ENCODE measurements at places on chromosomes 1 and 21.

GRCh38 chr1:246674049-246674448 is 50.2 kb upstream of the SCCPDH start:
- no peak for DNase-seq

- no peak for DNase-seq
These were observed 187.8 kb downstream of the EIF4G3 start for GRCh38 chr1:20988943-20989342.

- DNase-seq: no peak
These were observed 185.9 kb downstream of the CACNA1E start for GRCh38 chr1:181669246-181669645.

- no peak for DNase-seq
These were observed 51.6 kb downstream of the GRIK3 start for GRCh38 chr1:36982709-36983108.

- no peak for DNase-seq
These were observed 652.9 kb downstream of the PLA2G4A start for GRCh38 chr1:187481581-187482148.

- no peak for DNase-seq
These were observed 81.9 kb upstream of the RGS2 start for GRCh38 chr1:192726820-192727504.

GRCh38 chr1:191696354-191696753 is 461.9 kb upstream of the RGS18 start:
- no peak for DNase-seq

DNA sequence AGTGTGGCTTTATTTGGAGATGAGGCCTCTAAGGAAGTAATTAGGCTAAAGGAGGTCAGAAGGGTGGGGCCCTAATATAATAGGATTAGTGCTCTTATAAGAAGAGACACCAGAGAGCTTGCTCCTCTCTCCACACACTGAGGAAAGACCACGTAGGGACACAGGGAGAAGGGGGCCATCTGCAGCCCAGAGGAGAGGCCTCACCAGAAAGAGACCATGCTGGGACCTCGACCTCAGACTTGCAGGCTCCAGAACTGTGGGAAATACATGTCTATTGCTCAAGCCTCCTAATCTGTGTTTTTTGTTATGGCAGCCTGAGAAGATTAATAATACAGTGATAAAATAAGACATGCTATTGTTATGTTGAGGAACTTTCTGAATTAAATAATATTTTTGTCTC is 8.3 kb downstream of the RCAN1 start:
- DNase-seq: no peak

DNA sequence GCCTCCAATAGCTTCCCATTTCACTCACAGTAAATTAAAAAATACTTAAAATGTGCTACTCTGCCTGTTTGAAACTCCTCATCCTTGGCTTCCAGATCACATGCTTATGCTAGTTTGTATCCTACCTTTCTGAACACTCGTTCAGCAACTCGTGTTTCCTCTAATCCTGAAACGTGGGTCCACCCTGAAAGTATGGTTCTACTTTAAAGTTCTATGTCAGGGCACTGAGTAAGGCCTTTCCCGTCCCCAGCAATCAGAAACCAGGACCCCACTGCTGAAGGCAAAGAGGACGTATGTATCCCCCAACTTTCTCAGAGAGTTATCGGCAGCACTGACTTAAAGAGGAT is 419 bp upstream of the TSEN15 start:
- DNase-seq: no peak

DNA sequence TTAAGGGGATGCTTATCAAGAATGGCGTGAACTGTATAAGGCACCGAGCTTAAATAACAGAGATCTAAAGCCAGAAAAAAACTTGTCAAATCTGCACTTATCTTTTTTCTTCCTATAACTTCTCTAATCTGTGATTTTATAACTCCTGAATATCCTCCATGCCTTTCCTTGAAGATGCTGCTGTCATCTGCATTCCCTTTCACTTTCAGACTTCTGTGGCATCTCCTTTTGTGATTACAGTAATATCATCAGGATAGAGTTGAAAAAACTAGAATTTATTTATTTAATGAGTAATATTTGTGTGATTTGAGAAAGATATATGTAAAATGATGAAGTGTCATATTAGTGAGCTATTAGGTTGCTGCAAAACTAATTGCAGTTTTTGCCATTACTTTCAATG is 357.8 kb upstream of the PTBP2 start:
- DNase-seq: no peak

DNA sequence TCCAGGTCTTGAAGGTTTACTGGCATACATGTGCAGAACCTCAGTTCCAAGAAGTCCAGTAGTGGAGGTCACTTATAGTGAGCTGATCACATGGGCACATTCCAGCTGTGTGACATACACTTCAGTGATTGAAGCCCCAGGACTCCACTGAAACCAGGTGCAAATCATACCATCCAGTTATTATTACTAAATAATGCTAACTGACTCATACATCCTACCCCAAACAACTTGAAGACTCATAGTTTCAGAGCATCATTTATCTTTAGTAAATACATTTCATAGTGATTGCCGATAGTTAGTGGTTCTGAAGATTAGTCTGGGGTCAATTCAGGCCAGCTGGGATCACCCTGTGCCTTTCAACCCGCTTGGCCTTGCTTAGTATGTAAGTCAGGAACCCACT is 137.9 kb upstream of the UBE2U start:
- DNase-seq: no peak

DNA sequence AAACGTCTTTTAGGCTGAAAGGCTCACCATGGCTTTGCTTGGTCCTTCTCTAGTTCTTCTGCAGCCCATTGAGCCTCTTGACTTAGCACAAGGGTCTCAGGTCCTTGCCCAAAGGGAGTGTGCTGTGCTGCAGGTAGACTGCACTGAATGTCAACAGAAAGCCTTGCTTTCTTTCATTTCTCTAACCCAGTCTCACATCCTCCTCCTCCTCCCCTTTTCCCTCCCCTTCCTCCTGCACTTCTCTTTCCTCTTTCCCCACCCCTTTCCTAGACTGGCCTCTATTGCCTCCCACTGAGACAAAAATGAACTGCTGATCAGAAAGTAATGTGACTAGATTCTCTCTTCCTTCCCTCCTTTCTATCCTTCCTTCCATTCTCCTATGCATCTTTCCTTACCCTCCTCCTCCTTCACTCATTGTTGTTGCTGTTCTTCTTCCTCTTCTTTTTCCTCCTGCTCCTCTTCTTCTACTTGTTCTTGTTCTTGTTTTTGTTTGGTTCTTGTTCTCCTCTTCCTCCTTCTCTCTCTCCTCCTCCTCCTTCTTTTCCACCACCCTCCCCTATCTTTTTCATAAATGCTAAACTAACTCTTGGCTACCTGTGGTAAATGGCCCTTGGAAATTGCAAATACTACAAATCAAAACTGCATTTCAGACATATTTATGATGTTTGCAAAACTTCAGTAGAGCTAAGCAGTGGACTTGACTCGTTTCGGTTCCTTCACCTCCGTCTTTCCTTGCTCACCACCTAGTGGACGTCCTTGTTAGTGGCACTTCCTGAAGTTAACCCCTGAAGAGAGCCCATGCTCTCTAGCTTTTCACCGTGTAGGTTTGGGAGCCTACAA is at the start of gene SELL:
Gene SELL (minus strand): TSS at position 152 of the 840 bp plus-strand sequence. CDS start 122 bp downstream, at position 30.
- peak; percentile 24 for DNase-seq

- DNase-seq: no peak
These were observed 66.4 kb downstream of the LUZP1 start for GRCh38 chr1:23102289-23102688.

DNA sequence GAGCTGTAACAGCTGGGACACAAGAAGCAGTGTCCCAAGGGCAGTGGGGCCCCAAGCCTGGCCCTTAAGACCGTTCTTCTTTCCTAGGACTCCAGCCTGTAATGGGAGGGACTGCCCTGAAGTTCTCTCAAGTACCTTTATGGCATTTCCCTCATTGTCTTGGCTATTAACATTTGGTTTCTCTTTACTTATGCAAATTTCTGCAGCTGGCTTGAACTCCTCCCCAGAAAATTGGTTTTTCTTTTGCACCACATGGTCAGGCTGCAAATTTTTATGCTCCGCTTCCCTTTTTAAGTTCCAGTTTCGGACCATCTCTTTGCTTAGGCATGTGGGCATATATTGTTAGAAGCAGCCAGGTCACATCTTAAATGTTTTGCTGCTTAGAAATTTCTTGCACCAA is 3.1 kb upstream of the MROH9 start:
- DNase-seq: no peak

GRCh38 chr1:211517006-211517405 is 25.0 kb upstream of the RD3 start:
- no peak for DNase-seq

DNA sequence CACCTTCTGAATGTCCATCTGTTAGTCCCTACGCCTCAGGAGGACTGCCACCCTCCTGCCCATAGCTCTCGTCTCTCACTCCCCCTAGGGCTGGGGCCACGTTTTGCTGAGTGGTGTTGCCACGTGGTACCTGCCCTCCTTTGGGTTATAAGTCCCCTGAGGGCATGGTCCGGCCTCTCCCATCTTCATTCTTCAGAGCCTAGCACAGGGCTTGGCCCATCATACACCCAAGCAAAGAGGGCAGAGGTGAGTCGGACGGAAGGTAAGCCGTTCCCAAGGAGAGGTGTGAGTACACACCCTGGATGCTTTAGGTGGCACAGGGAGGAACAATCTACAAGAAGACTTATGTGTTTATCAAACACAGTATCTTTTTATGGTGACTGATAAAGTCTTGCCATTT is 10.9 kb downstream of the PADI2 start:
- DNase-seq: no peak

DNA sequence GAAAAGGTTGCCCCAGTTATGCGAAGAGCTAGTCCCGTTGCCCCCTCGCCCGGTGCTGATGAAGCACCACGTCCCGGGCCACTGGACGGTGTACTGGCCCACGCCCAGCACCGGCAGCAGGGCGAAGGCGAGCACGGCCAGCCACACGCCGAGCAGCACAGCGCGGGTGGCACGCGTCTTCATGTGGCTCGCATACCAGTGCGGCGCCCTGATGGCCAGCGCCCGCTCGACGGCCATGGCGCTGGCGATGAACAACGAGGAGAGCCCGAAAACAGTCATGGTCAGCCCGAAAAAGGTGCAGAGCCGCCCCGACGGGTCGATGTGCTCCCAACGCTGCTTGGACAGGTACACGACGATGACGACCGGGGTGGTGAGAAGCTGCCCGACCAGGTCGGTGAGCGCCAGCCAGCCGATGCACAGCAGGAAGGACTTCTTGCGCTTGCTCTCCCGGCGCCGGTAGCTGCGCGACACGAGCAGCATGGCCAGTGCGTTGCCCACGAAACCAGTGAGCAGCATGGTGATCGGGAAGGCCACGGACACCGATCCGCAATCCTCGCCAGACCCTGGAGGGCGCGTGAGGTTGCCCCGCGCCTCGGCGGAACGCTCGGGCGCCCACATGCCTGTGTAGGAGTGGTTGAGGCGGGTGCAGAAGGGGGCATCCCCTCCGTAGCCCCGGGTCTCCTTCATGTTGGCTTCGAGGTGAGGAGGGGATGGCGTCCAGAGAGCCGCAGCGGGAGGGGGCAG is 553 bp downstream of the PTGER3 start:
- DNase-seq: peak; percentile 27

DNA sequence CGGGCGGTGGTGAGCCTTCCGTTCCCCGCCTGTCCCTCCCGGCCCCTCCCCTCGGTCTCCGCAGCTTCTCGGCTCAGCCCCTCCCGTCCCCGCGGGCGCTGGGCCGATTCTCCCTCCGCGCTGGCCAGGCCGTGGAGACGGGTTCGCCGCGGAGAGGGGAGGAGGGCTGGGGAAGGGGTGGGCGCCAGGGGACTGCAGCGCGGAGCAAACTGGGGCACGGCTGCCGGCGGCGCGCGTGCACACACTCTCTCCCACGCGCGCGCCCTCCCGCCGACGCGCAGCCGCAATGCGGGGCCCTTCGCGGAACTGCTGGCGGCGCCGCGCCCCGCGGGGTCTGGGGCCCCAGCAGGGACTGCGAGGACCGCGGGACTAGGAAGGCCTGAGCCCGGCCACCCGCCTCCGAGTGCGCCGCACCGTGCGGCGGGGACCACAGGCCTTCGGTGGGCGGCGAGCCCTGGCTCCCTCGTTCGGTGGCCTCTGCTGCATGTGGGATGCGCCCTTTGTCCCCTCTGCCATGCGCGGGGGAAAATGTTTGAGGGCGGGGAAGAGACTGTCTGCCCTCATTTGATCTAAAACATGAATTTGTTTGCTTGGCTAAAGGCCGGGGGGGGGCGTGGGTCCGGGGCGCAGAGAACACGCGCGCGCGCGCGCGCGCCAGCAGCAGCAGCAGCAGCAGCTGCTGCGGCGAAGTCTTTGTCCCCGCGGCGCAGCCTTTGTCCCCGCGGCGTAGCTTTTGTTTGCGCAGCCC is 90.7 kb upstream of the VAMP3 start:
- DNase-seq: no peak

- DNase-seq: no peak
These were observed 48.1 kb upstream of the FNBP1L start for GRCh38 chr1:93399781-93400180.

DNA sequence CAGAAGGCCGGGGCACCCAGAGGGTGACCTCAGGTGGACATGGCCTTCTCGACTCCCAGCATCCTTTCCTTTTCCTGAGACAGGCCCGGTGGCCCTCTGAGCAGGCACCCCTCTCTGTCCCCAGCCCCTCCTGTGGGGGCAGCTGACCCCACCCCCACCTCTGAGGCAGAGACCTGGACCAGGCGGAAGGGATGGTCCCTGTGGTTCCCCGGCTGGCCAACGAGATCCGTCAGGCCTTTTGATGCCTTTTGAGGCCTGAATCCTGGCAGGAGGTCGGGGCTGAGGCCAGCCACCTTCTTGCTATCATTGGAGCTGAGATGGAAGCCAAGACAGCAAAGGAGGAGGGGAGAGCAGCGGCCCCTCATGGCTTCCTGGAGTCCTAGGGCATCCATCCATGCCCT is 50.2 kb upstream of the ACTRT2 start:
- no peak for DNase-seq

- no peak for DNase-seq
These were observed 5.0 kb upstream of the ADAMTS1 start for GRCh38 chr21:26850116-26850643.

GRCh38 chr1:202204065-202204464 is 10.5 kb downstream of the LGR6 start:
- no peak for DNase-seq

GRCh38 chr1:24992761-24993211 is 62.7 kb upstream of the RUNX3 start:
- DNase-seq: no peak

DNA sequence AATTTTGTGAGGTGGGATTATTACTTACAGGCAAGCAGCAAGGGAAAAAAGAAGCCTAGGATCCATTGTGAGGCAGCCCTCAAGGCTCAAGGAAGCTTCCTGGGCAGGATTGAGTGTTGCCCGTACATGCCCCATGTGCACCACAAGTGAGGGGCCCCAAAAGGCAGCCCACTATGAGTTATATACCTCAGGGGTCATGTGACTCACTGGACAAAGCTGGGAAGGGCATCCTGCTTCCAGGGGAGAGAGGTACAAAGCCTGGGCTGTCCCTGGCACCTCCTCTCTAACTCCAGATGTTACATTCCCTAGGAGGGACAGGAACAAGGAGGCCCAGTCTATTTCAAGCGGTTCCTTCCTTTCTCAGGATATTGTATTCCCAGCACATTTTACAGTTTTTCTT is 34.0 kb upstream of the CD1D start:
- no peak for DNase-seq

GRCh38 chr21:35163411-35163810 is 114.3 kb upstream of the RUNX1 start:
- no peak for DNase-seq

GRCh38 chr1:189131576-189131975 is 1346.1 kb downstream of the BRINP3 start:
- DNase-seq: no peak

Data from GM12891 (cell line).